ENCODE measurements at places on chromosomes 3 and 15.

DNA sequence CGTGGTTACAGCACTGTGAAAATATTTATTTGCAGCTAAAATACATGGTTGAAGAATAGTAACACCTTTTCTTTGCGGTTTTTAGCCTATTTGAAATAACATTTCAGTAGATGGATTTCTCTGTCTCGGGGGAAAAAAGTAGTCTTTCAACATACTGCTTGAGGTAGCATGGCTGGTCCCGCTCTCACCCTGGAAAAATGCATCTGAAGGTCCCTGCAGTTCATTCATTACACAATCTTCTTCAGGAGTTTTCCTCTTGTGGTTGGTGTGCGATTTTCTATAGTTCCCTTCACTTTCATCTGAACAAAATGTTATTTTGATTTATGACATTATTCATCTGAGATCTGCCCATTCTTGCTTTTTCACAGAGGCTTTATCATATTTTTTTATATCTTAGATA, 75.9 kb downstream of the STRIT1 start:
- no peak for DNase-seq
- no peak overlapping the region for H3K4me3 ChIP-seq
- H3K27ac ChIP-seq: no peak overlapping the region
- H3K36me3 ChIP-seq: no peaks in the 10 kb centered on the region
- H3K4me1 ChIP-seq: no peaks in the 10 kb centered on the region
- no peaks in the 10 kb centered on the region for H3K27me3 ChIP-seq

GRCh38 chr15:74995182-74995778, at the start of gene SCAMP5:
Gene SCAMP5 (plus strand): TSS chr15:74995563. CDS start chr15:75011840, 16,277 bp downstream.
- peaks cover 6% of the 10 kb centered on the region for H3K4me1 ChIP-seq
- H3K27ac ChIP-seq: no peak within 1 kb of the TSS
- H3K27me3 ChIP-seq: peaks cover 12% of the 10 kb centered on the region

- H3K36me3 ChIP-seq: no peaks in the 10 kb centered on the region
- no peaks in the 10 kb centered on the region for H3K27me3 ChIP-seq
- no peak overlapping the region for H3K27ac ChIP-seq
Measured at GRCh38 chr15:55014391-55015092, 182.2 kb downstream of the RSL24D1 start.

- no peak overlapping the region for H3K4me3 ChIP-seq
- H3K36me3 ChIP-seq: no peaks in the 10 kb centered on the region
- no peak overlapping the region for H3K27ac ChIP-seq
- H3K4me1 ChIP-seq: no peaks in the 10 kb centered on the region
Measured at GRCh38 chr3:73874606-73875369, 250.0 kb upstream of the PDZRN3 start.
